ENCODE measurements at places on chromosomes 5 and 9.
A peak's percentile ranks its signal among the peaks of the same experiment; 100 is the strongest.

GRCh38 chr5:72108202-72109061 is 1.2 kb downstream of the MAP1B start:
- no peak for DNase-seq

DNA sequence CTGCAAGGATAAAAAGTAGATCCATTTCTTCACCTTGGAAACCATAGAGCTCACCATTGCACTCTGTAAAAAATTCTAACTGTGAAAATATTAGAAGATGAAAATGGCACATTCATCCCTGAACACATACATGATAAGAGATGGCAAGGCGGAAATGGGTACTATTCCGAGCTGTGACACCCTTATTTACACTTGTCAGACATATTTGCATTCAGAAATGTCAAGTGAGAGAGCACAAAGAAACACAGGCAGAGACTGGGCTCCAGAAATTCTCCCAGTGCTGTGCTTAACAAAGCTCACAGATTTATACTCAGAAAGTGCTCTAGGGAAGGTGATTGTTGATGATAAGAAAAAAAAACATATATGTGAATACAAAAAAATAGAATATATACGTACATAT is 170.3 kb upstream of the PUM3 start:
- DNase-seq = no peak

DNA sequence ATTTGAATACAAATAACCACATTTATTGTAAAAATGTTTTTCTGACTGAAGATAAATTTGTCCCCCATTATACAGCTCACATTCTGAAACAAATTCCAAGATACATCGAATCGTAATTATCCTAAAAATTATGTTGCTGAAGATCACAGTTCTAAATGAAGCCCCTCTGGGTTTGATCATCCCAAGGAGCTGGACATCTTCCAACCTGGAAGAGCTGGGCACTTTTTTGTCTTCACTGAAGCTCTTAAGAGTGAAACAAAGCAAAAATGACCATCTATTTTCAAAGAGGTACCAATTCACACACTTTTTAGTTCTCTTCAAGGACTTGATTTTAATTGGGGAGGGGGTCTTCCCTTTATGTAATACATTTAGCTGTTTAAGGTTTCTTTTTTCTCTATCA is 5.5 kb downstream of the CTNND2 start:
- DNase-seq = no peak

DNA sequence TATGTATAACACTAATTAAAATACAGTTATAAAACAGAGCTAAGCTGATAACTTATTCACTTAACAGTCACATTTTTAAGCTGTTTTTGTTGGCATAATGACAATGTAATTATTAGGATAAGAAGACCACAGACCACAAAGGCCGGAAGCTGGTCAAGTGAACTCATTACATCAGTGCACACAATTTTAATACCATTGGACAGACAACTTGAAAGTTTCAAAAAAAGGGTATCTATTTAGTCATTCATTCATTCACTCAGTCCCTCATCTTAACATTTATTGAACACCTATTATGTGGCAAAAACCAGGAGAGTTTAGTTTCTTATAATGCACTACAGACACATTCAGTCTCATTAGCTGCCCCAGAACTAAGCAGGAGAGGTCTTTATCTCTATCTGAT is 11.6 kb downstream of the ERP44 start:
- no peak for DNase-seq

GRCh38 chr9:83198371-83198770 is 135.4 kb upstream of the RASEF start:
- no peak for DNase-seq

DNA sequence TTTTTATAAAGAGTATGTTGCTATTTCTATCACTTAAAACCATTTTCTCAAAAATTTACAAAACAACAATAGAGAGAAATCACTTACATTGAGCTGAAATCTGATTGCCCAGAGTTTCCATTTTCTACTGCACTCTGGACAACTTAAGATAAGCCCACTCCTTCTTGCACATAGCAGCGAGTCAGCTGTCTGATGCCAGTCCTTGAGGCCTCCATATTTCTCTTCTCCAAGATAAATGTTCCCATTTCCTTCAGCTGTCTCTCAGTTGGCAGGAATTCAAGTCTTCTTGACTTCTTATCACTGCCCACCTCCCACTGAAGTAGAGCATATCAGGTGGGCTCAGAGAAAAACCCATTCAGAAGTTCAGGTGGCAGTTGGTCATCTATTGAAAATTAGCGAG is 78.5 kb upstream of the PIP5K1B start:
- no peak for DNase-seq

GRCh38 chr5:7745882-7746610 is 104.9 kb downstream of the CFAP90 start:
- peak; percentile 27 for DNase-seq

DNA sequence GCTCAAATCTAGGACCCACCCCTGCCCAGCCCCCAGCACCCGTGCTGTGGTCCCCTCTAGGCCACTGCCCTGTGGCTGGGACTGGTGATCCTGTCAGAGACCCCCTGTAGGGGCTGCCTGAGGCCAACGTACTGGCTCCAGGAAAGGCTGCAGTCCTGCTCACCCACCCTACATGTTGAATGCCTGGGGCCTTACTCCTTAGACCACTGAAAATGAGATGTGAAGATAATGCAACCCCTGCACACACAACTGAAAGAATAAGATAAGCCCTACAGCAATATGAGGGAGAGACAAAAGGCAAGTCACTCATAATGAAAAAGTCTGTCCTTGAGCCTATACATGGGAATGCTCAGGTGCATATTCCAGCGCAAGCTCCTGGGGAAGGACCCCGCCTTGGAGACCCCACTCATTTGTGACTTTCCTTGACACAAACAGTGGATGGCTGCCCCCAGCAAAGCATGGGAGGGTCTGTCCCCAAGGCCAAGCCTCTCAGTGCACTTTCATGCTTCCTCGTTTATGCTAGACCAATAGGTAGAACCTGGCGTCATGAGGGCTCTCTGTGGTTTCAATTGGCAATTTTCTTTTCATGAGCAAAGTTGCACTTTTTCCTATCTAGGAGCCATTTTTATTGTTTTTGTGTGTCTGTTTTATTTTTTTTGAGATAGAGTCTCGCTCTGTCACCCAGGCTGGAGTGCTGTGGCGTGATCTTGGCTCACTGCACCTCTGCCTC is 12.5 kb upstream of the WNK2 start:
- no peak for DNase-seq

GRCh38 chr9:101465326-101465915 is 29.8 kb upstream of the ALDOB start:
- no peak for DNase-seq

GRCh38 chr9:6764523-6764922 is 6.8 kb downstream of the KDM4C start:
- DNase-seq = no peak

GRCh38 chr5:1448511-1449011 is 3.3 kb upstream of the SLC6A3 start:
- no peak for DNase-seq

- DNase-seq = no peak
These were observed 605.4 kb upstream of the CLINT1 start for GRCh38 chr5:158464383-158464782.

GRCh38 chr5:54717870-54718269 is 200.3 kb downstream of the SNX18 start:
- peak; percentile 4 for DNase-seq

- DNase-seq = no peak
These were observed 1079.7 kb upstream of the DMAC1 start for GRCh38 chr9:8879284-8879683.

DNA sequence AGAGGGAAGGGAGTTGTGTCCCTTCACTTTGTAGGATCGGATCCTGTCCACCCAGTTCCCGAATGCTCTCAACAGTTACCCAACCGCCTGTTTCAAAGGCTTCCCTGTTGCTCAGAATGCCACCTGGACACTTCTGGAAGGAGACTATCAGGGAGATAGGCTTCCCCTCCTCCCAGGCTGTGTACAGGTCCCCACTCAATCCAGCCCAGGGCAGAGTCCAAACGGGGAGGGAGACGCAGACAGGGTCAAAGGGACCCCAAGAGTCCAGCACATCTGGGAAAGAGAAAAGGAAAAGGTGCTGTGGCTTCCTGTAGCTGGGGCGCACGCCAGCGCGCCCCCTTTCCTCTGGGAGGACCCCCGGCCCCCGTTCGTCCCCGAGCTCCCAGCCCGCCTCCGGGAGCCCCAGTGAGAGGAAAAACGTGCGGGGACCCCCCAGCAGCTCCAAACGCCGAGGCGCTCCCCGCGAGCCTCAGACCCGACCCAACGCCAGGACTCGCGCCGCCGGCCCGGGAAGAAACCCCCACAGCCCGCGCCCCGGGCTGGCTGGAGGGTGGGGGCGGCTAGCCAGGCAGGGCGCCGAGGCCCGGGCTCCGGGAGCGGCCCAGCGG is 640 bp downstream of the SURF4 start:
- DNase-seq = no peak
